ENCODE measurements at places on chromosomes 6 and 20. TPM values are rescaled to one million over a fixed set of nuclear protein-coding genes. Genes with fewer than 3 reads are reported as not detected.

GRCh38 chr6:141981190-141981589, 151.5 kb upstream of the GJE1 start:
- H3K36me3 ChIP-seq = no peaks in the 10 kb centered on the region
- no peaks in the 10 kb centered on the region for H3K27me3 ChIP-seq
- no peaks in the 10 kb centered on the region for H3K4me1 ChIP-seq
- H3K4me3 ChIP-seq = no peak overlapping the region
- no peak for DNase-seq

GRCh38 chr6:108947114-108947854, 99.1 kb downstream of the ARMC2 start:
- peaks cover 26% of the 10 kb centered on the region for H3K4me1 ChIP-seq
- no peaks in the 10 kb centered on the region for H3K27me3 ChIP-seq
- no peaks in the 10 kb centered on the region for H3K36me3 ChIP-seq
- H3K27ac ChIP-seq = no peak overlapping the region
- no peak overlapping the region for H3K4me3 ChIP-seq

DNA sequence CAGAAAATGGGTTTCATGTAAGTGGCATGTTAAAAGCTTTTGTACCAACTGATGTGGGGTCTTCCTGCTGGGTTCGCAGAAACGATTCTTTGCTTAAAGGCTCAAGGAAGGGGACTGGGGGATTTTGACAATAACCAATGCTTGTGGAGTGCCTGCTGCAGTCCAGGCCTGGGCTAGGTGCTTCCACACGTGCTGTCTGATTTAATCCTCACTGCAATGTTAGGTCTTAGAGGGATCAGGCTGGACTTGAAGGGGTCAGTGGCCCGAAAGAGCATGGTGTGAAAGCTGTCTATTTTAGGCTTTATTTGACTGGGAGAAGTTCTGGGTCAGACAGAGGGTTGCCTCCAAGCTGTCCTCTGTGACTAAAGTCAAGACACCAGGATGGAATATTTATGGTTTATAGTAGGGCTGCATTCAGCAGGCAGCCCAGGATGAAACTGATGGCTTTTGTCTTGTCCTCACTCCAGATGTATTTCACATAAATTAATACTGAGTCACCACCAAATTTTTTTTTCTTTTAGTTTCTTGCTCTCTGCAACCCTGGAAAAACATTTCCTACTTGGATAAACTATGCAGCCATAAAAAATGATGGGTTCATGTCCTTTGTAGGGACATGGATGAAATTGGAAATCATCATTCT, 219.1 kb downstream of the ZMYND8 start:
- no peak for DNase-seq
- H3K36me3 ChIP-seq = no peaks in the 10 kb centered on the region
- H3K27me3 ChIP-seq = peaks cover under 1% of the 10 kb centered on the region
- no peak overlapping the region for H3K4me3 ChIP-seq
- no peaks in the 10 kb centered on the region for H3K4me1 ChIP-seq

GRCh38 chr6:7959453-7959852, 48.9 kb upstream of the TXNDC5 start:
- no peak overlapping the region for H3K4me3 ChIP-seq
- no peaks in the 10 kb centered on the region for H3K27me3 ChIP-seq
- H3K36me3 ChIP-seq = no peaks in the 10 kb centered on the region
- no peaks in the 10 kb centered on the region for H3K4me1 ChIP-seq
- no peak overlapping the region for H3K27ac ChIP-seq

GRCh38 chr6:37139230-37139962, 30.6 kb upstream of the PIM1 start:
- H3K4me3 ChIP-seq = no peak overlapping the region
- H3K4me1 ChIP-seq = peaks cover 34% of the 10 kb centered on the region
- DNase-seq = no peak
- H3K27ac ChIP-seq = no peak overlapping the region
- H3K36me3 ChIP-seq = no peaks in the 10 kb centered on the region

The EFCAB8 gene
- total RNA-seq = 2.5 TPM

The NKAPL gene
- not detected for total RNA-seq

GRCh38 chr20:10513931-10514575, 78.9 kb downstream of the SLX4IP start:
- H3K27me3 ChIP-seq = no peaks in the 10 kb centered on the region
- DNase-seq = no peak
- peaks cover 10% of the 10 kb centered on the region for H3K4me1 ChIP-seq
- no peak overlapping the region for H3K27ac ChIP-seq
- H3K4me3 ChIP-seq = no peak overlapping the region
- H3K36me3 ChIP-seq = no peaks in the 10 kb centered on the region

The ADGRF5 gene
- not detected for total RNA-seq

The SYCP2L gene
- total RNA-seq = 0.36 TPM

DNA sequence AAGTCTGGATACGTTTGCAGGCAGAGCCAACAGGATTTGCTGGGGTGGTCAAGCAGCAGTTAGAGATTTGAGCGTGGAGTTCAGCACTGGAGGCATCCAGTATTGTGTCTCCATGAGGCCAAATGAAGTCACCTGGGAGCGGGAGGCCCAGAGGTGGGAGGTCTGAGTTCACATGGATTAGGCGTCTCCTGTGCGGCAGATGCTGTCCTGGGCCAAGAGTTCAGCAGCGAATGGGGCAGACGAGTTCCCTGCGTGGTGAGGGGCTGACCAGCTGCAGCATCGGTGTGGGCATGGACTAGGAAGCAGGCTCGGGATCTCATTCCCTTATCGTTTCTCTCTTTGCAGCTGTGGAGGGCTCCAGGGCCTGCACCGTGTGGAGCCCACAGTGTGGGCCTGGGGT, 66.2 kb downstream of the BCAS4 start:
- no peak overlapping the region for H3K4me3 ChIP-seq
- H3K4me1 ChIP-seq = no peaks in the 10 kb centered on the region
- H3K27me3 ChIP-seq = no peaks in the 10 kb centered on the region
- no peak for DNase-seq
- no peak overlapping the region for H3K27ac ChIP-seq
- no peaks in the 10 kb centered on the region for H3K36me3 ChIP-seq

The FAXC gene
- total RNA-seq = not detected

All from CD4-positive, alpha-beta T cell (primary cell).